GM12892 (cell line): ENCODE measurements at places on chromosomes 3 and 15.

DNA sequence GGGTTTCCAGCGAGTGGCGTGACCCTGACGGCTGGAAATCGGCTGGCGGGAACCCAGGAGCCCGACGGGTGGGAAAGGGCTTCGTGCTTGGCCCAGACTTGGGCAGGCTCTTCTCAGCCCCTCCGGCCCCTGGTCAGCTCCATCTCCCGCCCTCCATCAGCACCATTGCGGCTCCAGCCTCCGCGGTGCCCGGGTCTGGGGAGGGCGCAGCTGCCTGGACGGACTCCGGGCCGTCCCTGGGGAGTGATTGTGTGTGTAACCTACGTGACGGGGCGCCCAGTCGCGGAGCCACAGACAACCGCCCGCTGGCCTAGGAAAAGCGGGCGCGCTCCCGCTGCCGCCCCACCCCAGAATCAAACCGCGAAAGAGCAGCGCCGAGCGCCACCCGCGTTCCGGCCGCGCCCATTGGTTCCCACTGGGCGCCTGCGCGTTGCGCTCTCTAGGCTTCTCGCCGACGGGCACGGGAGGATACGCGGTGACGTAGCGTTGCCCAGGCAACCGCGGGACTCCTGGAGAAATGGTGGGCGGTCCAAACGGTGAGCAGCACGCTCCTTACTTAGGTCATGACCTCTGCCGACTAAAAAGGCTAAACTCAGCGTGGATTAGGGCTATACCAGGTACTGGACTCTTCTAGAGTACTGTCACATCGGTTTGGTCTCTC, at the start of gene CFAP20DC:
Gene CFAP20DC (minus strand): TSS at position 355 of the 661 bp plus-strand sequence. CDS start 394 bp downstream, outside the sequence.
- peak; percentile 80 for DNase-seq

DNA sequence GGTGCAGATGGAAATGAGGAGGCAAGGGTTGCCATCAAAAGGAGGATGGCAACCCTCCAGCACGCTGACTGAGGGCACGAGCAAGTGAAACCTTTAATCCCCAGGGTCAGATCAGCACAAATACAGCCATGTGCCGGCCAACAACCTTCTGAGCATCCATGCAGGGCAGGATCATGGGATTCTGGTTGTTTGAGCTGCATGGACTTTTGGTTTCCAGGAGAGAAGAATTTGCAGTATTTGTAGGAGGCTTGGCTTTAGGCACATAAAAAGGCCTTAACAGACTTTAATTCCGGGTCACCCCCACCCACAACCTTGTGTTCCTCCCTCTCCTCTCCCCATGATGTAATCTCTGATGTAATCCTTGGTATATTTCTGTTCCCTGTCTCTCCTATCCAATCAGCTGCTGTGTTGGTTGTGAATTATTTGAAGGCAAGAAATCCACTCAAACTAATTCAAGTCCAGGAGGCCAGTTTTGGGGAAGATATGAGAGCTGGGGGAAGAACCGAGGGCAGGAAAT, 254.3 kb downstream of the SHQ1 start:
- DNase-seq: no peak

- no peak for DNase-seq
Measured at GRCh38 chr3:32376115-32376514, 15.5 kb upstream of the CMTM7 start.

DNA sequence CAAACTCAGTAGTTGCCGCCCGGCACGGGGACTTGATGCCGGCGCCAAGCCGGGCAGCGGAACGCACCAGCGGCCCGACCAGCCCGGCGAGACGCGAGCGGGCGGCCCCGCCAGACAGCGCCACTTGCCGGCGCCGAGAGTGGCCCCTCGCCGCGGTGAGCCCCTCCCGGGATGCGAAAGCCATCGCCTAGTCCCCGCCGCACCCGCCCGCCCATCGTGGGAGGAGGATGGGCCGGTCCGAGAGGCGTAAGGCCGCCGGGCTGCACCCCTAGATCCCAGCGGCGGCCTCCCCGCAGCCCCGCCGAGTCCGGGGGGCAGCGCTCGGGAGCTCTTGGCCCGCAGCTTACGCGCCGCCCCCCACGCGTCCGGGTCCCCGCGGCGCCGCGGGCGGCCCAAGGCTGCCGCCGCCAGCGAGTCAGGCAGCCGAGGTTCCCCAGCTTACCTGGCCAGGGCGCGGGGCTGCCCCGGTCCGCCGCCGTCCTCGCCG, 609 bp downstream of the GOLGA8A start:
- peak; percentile 23 for DNase-seq

GRCh38 chr15:61390138-61390537, 161.0 kb upstream of the RORA start:
- DNase-seq: no peak

GRCh38 chr3:143763564-143764162, 84.6 kb downstream of the SLC9A9 start:
- DNase-seq: no peak
